ENCODE measurements at places on chromosomes 2 and 18.

DNA sequence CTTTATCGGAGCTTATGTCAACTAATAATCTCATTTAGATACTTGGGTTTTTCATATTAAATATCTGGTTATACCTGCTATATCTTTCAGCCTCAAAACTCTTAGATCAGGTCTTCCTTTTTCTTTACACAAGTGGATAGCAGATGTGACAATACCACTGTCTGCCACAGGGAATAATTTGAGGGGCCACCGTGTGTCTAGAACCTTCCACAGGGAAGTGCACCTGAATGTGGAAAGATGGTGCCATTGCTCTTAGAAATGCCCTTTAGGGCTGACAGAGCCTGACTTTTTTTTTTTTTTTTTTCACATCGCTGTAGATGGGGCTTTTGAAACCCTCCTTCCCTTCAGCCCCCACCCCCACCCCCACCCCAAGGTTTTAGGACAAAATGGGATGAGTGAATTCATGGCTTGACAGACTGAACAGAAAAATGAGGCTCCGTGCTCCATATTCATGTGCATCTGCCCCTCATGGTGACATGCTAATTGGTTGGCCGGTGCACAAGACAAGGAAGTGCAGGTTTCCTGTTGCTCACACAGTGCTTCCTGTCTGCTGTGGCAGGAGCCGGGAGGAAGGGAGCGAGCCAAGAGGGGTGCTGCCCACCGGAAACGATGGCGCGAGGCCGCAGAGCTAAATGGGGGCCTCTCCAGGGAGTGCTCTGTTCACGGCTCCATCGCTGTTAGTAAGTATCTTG lies 246.0 kb downstream of the LDLRAD4 start:
- peak; percentile 41 for DNase-seq

GRCh38 chr2:43006834-43007543 lies 214.6 kb upstream of the HAAO start:
- DNase-seq, result no peak

DNA sequence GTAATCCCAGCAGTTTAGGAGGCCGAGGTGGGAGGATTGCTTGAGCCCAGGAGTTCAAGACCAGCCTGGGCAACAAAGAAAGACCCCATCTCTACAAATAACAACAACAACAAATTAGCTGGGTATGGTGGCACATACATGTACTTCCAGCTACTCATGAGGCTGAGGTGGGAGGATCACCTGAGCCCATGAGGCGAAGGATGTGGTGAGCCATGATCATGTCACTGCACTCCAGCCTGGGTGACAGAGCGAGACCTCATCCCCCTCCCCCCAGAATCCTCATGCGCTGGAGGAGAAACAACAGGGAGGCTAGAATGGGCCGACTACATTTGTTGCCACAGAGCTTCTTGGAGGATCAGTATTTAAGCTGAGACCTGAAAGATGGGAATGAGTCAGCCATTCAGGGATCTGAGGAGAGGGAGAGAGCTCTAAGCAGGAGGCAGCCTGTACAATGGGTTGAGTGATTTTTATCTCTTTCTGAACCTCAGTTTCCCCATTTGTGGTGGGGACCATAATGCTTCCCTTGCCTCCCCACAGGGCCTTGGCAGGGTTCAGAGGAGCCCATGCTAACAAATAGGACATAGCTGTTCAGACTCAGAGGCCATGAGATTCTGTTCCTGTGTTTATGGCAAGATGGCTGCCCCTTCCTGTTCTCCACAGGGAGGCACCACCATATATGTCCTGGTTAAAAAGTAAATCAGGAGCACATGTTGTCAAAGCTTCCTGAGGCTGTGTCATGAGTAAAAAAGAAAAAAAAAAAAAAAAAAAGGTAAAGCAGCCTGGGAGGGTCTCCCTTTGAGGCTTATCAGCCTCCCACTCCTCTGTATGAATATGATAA lies 131.4 kb upstream of the HAAO start:
- DNase-seq, result no peak

DNA sequence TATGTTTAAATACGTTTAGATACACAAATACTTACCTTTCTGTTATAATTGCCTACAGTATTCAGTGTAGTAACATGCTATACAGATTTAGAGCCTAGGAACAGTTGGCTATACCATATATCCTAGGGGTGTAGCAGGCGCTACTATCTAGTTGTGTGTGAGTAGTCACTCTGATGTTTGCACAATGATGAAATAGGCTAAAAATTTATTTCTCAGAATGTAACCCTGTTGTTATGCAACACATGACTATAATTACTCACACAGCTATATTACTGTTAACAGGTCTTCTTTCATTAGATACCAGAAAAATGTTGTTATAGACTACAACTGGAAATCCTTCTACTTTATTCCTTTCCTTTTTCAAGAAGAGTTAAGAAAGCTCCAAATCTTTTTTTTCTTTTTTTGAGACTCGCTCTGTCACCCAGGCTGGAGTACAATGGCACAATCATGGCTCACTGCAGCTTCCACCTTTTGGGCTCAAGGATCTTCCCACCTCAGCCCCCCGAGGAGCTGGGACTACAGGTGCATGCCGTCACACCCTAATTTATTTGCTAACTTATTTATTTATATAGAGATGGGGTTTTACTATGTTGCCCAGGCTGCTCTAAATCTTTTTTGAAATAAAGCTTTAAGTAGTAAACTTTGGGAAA lies 48.5 kb downstream of the C2orf74 start:
- DNase-seq, result no peak

DNA sequence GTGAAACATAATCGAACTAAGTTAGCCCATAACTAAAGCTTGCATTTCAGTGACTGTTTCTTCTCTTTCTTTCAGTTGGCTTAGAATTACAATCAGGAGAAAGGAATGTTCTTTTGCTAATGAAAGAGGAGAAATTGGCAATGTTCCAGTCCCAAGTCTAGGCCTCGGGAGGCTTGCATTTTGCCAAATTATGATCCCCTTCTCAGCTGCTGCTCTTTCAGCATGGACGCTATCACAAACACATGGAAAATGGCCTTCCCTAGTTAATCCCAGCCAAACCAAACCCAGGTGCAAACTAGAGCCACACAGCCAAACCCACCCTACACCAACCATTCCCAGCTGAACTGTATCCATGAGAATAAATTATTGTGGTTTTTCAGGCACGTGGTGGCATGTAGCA lies 605.2 kb upstream of the LRRTM4 start:
- no peak for DNase-seq

DNA sequence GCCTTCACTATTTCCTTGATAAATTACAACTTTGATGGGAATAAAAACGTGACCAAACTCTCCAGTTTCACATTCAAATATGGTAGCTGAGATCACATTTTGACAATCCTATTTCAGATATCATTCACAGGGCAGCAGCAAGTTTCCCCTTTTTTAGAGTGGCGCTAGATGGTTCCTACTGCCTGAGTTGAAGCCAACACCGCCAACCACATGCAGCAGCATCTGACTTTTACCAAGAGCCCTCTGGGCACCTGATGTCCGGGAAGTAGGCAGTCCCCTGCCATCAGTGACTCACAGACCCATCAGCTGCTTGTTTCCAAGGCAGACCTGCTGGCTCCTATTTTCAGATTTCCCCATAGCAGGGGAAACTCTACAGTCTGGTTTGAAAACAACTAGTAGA lies 4.0 kb upstream of the MREG start:
- DNase-seq, result no peak

GRCh38 chr2:112061299-112061698 lies 6.2 kb downstream of the TMEM87B start:
- no peak for DNase-seq

DNA sequence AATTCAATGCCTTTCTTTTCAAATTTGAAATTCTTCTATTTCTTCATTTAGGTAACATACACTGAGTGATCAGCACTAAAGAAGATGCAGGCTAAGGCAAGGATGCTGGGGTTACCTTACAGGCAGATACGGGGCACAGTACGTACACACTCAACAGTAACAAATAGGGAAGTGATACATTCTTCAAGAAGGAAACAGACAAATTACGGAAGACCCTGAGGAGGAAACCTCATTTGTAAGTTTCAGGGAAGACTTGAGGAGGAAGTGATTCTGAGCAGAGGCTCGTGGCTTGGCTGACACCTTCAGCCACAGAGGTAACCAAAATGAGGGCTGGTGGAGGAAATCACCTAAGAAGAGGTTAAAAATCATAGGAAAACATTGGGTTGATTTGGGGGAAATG lies 1108.3 kb upstream of the KLHL29 start:
- no peak for DNase-seq

- DNase-seq, result no peak
Observed at GRCh38 chr18:76453057-76453561, 41.9 kb downstream of the ZNF516 start.

- no peak for DNase-seq
Observed at GRCh38 chr2:117815946-117816345, 1.5 kb downstream of the DDX18 start.

- DNase-seq, result no peak
Observed at GRCh38 chr2:113872201-113872600, 17.7 kb upstream of the ACTR3 start.

GRCh38 chr2:59939236-59939635 lies 614.2 kb downstream of the BCL11A start:
- DNase-seq, result no peak

DNA sequence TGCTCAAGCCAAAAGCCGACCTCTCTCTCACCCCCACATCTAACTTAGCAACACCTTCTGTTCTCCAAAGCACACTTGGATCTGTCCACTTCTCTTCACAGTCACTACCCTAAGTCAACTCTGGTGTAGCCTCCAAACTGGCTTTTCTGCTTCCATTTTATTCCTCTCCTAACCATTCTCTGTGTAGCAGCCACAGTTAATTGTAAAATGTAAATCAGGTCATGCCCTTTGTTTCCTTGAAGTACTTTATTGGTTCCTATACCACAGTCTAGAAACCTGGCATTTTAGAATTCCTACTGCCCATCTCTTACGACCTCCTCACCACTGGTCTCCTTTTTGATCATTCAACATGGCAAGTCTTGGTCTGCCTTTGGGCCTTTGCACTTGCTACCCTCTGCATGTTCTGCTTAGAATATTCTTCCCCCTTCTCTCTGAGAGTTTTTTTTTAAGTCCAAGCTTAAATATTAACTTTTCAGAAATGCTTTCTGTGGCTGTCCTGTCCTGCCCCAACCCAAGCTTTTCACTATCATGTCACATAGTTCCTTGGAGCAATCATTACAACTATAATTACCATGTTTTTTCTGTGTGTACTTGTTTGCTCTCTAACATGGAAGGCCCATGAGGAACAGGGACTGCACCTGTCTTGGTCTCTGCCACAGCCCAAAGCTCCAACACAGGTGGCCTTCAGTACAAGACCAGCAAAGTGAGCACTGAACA lies 42.9 kb downstream of the PLA2R1 start:
- no peak for DNase-seq

- DNase-seq, result peak; percentile 13
Observed at GRCh38 chr2:196101325-196101991, 32.8 kb upstream of the DNAH7 start.

GRCh38 chr2:105912081-105912480 lies 167.4 kb downstream of the NCK2 start:
- DNase-seq, result no peak

- no peak for DNase-seq
Observed at GRCh38 chr18:6859676-6860422, 130.3 kb downstream of the ARHGAP28 start.

DNA sequence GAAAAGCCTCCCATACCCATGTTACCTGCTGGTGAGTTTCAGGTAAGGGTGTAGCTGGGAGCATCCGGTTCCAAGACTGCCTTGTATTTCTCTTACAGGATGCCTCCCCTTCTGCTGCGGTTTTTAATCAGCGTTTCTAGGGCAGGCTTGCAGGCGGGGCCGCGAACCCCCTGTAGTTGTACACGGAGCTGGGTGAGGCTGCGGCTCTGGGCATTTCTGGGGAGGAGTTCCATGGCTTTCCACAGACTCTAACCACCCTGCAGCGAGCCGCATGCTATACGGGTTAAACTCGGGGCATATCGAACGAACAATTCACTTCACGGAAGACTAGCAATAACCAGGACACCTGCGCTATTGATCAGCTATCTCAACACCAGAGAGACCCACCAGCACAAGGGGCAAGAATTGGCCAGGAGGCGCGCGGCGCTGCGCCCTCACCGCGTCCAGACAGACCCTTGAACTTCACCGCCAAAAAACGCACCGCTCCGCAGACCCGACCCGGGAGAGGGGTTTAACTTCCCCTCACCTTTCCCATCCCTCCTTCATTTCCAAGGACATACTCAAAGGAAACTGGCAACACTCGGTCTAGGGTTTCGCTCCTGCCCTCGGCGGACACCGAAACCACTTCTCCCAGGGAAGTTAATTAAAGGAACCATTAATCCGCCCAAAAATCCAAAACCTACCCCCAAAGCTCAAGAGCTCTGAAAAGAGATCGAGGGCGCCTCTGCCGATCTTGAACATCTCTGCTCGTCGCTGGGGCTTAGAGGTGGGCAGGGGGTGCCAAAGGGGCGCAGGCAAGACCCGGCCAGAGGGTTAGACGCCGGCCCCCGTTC lies 909 bp downstream of the TGFA start:
- no peak for DNase-seq

- DNase-seq, result no peak
Observed at GRCh38 chr2:108944601-108945331, 44.3 kb downstream of the EDAR start.

DNA sequence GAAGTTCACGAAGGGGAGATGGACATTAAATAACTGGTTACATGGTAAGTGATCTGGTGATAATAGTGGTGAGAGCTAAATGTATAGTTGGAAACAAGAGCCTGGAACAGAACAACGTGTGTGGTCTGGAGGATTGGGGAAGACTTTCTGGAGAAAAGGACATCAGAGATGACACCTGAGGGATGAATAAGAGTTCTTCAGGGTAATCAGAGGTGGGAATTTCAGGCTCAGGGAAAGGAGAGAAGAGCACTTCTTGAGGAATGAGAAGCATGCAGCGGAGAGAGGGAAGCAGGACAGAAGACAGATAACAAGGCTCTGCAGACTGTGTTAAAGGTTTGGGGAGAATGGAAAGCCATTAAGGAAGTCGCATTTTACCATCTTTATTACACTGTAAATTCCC lies 450.7 kb downstream of the TNS1 start:
- DNase-seq, result no peak

DNA sequence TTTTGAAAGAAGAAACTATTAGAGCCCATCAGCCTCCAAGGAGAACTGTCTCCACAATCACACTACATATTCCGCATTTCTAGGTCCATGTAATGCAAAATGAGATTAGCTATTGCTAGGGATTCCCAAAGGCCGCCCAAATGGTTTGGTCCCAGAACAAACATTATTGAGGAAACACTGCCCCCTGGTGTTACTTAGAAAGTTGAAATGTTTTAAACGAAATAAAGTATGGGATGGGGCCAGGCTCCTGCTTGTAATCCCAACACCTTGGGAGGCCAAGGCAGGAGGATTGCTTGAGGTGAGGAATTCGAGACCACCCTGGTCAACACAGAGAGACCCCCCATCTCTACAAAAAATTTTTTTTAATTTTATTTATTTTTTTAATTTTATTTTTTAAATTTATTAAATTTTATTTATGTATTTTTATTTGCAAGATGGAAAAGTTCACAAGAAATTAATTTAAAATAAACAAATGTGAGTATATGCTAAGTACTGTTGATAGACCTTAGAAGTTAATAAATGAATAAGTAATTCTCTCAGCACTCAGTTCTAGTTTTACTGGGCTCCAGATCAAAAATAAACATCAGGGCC lies 5.5 kb downstream of the NHEJ1 start:
- no peak for DNase-seq
